ENCODE measurements at places on chromosomes 12 and 14.

DNA sequence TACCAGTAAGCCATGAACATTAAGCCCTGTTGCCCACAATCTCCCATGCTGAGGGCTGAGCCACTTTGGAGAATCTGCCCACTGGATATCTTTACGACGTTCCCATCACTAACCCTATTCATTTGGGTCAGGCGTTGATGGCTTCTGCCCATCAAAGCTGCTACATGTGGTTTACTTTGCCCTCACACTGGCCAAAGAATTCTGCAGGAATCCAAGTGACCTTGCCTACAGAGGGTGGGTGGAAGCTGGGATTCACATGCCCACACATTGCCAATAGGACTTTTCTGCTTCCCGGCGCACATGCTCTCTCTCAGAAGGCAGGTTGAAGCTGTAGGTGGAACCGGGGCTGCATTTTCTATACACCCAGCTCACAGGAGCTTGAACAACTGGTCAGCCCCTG, 28.3 kb downstream of the OAS2 start:
- DNase-seq, result no peak

GRCh38 chr12:63997198-63997597, 152.7 kb downstream of the SRGAP1 start:
- no peak for DNase-seq

DNA sequence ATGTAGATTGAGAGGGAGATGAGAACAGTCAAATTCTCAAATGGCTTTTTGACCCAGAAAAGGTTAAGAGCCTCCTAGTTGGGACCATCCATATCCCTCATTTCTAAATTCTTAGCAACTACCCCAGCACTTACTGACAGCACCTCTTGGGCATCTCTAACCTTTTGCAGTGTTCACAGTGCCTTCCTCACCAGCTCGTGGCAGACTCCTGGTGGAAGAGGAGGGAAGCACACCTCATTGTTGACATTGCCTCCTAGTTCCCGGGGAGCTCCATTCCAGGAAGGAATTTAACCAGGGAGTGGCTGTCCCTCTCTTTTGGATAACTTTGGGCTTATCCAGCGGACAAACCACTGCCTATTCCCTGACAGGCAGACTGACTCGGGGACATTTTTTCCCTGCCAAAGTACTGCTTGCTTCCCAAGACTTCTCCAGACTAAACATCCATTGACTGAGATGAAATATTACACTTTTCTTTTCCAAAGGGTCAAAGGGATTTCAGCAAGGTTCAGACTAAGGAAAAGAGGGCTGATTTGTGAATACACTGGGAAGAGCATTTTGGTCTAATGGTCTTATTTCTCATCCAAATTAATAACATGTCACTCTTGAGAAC, 9.0 kb upstream of the OR6J1 start:
- DNase-seq, result no peak

GRCh38 chr12:121796855-121797751, 3.6 kb upstream of the RHOF start:
- no peak for DNase-seq

GRCh38 chr12:104790296-104791125, 167.6 kb downstream of the SLC41A2 start:
- DNase-seq, result no peak

DNA sequence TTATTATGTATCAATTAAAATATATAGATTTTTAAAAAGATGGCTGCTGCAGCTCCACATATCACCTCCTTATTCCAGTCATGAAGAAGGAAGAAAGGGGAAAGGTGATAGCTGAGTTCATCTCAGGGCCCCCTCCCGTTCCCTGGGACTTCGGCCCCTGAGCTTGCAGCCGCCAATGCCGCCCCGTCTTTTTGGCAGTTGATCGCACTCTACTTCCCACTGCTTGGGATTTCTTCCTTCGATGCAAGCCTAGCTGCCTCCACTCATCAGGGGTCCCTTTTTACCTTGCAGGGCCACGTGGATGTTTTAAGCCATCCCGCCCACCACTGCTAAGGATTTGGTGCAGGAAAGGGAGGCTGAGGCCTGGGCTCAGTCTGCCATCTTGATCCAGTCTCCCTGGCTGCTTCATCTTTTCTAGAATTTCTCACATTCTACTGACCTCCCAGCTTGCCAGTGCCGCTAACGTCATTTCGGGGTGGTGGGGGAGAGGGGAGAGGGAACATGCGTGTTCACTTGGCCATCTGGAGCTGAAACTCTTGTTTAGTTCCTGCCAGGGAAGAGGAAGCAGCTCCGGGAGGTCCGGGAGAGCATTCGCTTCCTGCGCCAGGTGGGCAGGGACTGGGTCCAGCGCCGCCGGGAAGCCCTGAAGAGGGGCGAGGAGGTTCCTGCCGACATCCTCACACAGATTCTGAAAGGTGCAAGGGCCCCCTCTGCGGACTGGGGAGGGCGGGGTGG, 31.3 kb downstream of the CYP46A1 start:
- no peak for DNase-seq

DNA sequence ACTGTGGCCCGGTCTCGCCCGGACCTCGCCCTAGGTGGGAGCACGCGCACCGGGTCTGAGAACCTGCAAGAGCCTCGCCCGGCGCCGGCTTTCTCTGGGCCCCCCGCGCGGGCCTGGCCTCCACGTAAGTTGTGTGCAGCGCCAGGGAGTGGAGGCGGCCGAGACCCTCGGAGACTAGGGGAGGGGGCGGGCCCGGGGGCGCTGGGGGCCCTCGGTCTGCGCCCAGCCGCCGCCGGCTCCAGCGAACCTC, 183 bp upstream of the PRMT8 start:
- no peak for DNase-seq

DNA sequence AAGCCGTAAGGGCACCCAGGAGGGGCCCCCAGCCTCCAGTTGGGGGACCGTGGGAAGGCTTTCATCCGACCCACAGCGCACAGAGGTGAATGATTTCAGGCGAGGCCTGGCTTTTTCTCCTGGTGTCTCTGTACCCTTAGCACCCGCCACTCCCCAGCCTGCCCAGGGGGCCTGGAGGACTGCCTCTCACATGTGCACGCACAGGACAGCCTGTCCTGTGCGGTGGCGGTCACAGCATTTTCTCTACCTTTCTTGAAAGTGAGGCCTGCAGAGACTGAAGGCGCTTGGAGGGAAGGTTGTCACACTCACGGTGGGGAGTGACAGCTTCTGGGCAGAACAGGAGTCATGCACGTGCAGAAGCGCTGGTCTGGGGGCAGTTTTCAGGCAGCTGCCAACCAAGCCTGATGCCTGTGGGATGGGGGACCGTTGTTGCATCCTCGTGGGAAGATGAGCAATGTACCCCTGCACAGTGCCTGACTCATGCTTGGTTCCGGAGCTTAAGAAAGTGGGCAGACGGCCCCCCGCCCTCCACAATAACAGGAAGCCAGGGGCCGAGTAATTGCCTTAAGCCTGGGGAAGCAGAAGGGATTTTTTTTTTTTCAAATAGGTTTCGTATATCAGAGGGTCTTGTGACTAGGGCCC, 148.1 kb downstream of the TSPAN9 start:
- no peak for DNase-seq

- DNase-seq, result no peak
Observed at GRCh38 chr12:123269395-123269892, 2.2 kb downstream of the CDK2AP1 start.

- DNase-seq, result no peak
Observed at GRCh38 chr12:76300297-76300665, 47.9 kb downstream of the BBS10 start.

GRCh38 chr12:49515266-49515665, 23.6 kb upstream of the KCNH3 start:
- no peak for DNase-seq

GRCh38 chr12:116373572-116374206, 96.2 kb upstream of the MED13L start:
- no peak for DNase-seq

GRCh38 chr12:109627633-109628032, 54.0 kb downstream of the MVK start:
- DNase-seq, result no peak

DNA sequence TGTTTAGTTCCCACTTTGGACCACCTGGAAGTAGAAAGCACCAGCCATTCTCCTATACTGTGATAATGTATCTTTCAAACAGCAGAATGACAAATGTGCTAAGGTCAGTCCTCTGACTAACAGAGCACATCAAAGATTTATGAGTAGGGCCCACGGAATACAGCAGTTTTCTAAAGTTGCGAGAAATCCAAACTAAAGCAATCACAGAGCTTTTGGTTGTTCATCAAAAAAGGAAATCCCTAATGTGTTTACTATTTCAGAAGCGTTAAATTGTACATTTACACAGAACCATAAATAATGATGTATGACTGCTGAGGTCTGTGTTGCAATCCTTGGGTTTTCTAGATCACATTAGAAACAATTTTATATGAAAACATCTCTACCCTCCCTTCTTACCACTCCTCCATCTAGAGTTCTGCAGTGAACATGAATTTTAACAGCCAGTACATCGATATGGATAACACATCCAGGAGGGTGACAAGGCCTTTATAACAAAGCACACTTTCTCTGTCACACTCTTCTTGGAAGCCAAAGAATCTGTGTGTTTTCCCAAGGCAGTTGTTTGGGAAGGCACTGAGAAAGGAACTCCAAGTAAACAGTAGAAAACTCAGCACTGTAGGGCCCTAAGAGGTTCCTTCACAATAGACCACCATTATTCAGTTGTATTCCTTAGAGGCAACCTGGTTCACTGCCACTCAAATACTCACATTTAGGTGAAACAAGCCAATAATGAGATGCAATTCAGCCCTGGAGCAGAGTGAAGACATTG, 7.3 kb downstream of the KITLG start:
- DNase-seq, result no peak

DNA sequence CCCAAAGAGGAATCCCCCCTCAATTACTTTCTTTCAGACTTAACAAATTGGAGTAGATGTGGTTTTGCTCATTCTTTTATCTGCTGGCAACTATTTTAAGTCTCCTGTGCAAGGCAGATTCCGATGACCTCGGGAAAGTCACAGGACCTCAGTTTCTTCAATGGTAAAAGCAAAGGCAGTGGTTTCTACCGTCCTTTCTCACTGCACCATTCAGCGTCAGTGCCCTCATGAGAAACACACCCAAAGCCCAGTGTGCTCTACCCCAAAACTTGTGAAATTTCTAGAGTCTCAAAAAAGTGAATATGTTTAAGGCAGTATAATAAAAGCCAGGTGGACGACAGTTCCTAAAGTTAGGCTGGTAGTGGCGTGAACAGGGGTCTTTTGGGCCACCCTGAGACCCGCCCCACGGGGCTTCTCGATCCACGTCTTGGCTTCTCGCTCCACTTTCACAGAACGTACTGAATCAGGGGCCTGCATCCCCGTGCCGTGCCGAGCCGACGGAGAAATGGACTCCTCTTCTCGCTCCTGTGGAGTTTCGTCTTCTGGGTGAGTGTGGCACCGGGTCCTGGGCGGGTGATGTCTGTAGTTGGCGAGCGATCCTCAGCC, 1.3 kb upstream of the ARHGAP5 start:
- DNase-seq, result no peak

DNA sequence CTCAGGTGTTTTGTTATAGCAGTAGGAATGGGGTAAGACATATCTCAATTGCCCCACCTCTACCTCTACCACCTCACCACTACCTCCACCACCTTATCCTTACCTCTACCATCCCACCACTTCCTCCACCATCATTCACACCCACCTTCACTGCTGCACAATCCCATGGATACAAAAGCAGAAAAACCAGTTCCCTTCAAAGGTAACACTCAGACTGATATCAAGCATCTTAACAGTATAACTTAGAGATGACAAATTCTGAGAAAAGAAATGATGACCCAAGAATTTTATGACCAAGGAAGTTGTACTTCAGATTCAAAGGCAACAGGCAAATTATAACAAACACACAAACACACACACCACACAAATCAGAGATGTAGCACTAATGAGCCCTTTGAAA, 189.4 kb downstream of the NUAK1 start:
- DNase-seq, result no peak

DNA sequence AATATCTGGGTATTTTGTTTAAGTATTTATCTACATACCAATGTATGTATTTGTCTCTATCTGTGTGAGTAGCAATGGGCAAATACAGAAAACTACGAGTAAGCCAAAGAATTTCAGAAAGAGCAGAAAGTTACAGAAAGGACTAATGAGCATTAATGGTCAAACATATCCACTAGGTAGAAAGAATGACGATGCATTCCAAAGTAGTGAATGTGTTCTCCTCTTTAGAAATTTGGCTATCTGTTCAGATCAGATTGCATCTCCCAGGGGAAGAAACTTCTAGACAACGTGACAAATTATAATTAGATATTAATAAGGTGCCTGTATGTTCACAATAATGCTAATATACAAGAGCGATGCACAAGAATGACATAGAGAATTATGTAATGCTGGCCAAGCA, 194.5 kb upstream of the GZMB start:
- no peak for DNase-seq

- DNase-seq, result no peak
Observed at GRCh38 chr14:37585971-37586796, 8.9 kb downstream of the FOXA1 start.

DNA sequence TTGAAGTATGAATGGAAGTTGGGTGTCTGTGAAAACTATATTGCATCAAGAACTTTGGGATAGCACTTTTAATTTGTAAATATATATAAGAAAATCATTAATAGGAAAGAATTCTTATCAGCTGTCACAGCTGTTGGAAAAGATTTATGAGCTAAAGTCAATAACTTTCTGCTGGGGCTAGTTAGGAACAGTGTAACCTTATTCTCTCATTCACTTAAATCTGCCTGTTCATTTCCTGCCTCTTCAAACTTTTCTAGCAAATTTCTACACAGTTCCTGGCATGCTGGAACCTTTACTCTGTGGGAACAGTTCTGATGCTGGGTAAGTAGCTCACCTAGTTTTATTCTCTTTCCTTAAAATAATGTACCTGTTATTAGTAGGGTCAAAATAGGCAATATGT, 109.9 kb downstream of the SCN8A start:
- DNase-seq, result no peak

- DNase-seq, result no peak
Observed at GRCh38 chr14:78921856-78922255, 751.7 kb downstream of the NRXN3 start.

DNA sequence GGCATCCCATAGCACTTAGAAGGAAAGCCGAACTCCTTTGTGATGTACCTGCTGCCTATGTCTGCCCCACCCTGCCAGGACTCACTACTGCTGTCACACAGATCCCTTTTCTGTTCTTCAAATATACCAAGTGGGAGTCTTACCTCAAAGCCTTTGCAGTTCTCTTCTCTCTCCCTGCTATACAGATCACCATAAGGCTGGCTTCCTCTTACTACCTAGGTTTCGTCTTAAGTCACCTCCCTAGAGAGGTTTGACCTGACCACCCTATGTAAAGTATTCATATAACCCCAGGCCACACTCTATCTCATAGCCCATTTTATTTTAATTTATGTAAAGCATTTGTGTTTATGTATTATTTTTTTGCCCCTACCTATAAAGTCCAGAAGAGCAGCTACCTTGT, 117.6 kb downstream of the CRADD start:
- DNase-seq, result no peak

All from GOT3 (cell line).